Stimulated activated CD4-positive, alpha-beta T cell treated with anti-CD3 and anti-CD28 coated beads, Interleukin-1b, Interleukin-23, amount 100 ng/mL, for 4 hours (primary cell): ENCODE measurements at places on chromosomes 3 and 15.

GRCh38 chr15:40307421-40308211, at the start of gene PLCB2:
PLCB2 (minus strand) TSS chr15:40307935; CDS start chr15:40307672, 263 bp downstream.
- DNase-seq = peak; percentile 47

GRCh38 chr3:128495435-128495970, 2.5 kb upstream of the GATA2 start:
- DNase-seq = no peak

DNA sequence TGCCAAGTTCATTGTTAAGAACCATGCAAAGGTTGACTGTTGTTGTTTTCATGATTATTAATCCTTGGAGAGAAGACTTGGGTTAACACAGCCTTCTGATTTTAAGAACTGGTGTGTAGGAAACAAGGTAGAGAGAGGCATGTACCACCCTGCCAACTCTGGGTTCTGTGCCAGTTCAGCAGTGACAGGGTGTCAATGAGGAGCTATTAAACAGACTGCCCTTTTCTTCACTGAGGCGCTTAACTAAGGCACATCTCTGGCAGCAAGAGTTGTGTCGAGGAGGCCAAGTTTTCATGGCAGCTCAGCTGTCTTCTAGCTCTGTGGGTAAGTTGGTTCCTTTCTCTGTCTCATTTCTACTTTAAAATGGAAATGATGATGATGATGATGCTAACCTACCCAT, 117.6 kb downstream of the FEZF2 start:
- no peak for DNase-seq

DNA sequence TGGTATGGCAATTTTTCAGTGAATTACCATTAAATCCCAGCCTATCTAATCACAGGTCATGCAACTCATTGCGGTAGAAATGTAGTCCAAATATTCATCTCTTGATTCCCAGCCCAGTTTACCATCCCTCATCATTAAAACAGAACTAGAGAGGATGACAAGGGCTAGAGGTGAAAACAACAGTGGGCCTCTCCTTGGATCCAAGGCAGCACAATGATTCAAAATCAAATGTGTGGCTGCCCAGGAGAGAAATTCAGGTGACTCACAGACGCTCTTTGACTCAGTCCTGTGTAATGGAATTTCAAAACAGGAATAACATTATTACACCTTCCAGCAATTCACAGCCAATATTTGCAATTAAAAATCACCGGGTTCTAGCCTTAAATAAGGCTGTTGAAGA, 246.5 kb downstream of the TBL1XR1 start:
- DNase-seq = no peak

GRCh38 chr15:75008629-75009326, 13.4 kb downstream of the SCAMP5 start:
- DNase-seq = no peak

DNA sequence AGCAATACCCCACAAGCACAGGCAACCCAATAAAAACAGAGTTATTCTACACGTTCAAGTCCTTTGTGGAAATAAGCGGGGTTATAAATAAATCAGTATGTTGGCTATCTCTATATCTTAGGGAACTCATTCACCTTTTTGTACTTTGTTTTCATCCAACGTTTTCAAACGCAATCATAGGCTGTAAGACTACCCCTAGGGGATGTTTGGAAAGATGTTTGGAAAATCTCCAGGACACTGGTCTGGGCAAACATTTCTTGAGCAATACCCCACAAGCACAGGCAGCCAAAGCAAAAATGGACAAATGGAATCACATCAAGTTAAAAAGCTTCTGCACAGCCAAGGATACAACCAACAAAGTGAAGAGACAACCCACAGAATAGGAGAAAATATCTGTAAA, 70.1 kb downstream of the CLDN11 start:
- DNase-seq = no peak

DNA sequence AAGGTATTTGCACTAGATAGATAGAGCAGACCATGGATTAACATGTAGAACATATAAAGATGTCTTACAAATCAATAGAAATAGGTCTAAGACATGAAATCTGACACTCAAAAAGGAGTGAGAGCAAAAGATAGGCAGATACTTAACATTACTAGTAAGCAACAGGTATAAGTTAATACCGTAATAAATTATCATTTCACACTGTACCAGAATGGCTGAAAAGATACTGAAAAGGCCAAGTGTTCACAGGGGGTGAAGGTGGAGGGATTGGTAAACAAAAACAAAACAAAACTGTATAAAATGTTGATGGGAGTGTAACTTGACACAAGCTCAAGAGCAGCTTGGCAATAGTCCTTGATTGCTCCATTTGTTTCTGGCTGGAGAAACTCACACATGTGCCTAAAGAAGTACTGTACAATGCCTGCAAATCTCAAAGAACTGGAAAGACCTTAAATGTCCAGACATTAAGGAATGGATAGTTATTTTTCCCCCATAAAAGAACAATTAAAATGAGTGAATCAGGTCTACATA, 3.5 kb downstream of the NSMCE3 start:
- DNase-seq = no peak

DNA sequence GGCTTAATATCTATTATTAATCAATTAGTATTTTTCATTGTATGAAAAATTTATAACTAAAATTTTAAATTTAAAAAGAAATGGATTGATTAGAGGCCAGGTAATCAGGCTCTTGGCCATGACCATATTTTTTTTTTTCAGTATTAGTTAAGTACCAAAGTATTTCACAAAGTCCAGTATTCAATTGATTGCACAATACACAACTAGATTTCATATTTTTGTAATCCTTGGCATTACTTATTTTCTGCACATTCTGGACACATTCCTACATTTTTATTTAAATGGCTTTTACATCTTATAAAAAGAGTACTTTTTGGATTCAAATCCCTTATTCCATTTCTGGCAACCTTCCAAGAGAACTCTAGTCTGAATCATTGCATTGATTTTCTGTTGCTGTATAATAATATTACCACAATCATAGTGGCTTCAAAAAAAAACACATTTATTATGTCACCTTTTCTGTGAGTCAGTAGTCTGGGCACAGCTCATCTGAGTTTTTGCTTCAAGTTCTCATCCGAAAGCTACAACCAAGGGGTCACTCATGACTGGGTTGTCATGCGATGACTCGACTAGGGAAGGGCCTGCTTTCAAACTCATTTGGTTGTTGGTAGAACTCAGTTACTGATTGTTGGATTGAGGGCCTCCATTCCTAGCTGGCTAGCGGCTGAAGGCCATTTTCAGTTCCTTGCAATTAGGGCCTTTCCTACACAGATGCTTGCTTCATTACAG, 90.7 kb downstream of the CNTN6 start:
- no peak for DNase-seq

GRCh38 chr3:14861031-14861430, 42.3 kb downstream of the FGD5 start:
- no peak for DNase-seq

DNA sequence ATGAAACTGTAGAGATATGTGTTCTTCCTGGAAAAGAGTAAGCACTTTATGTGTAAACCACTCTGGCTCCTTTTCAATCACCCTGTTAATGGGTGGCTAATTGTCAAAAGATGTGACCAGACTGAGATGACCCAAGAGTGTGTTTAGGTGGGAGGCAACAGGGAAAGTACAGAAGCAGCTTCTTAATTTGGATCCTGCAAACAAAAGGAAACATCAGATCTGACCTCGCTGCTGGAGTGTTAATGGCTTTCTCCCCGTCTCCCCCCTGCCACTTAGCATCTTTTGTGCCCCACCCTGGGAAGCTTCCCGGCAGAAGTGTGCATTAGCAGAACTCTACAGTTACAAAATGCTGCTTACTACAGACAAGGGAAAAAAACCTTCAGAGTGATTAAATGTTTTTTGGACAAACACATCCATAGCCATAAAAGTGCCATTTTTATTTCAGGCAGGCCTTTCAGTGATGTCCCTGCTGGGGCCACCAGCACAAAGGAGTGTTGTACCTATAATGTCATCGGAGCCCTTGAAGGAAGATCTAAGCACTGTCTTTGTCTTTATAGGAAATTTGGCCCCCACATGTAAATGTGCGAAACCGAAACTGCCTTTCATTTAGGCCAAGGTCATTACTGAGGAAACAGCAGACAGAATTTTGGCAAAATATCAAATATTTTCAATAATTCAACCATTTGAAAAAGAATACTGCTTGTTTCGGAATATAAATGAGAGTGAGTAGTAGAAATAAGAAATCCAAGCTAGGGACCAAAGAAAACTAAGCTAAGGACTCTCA, 311.0 kb downstream of the WDR72 start:
- DNase-seq = no peak

DNA sequence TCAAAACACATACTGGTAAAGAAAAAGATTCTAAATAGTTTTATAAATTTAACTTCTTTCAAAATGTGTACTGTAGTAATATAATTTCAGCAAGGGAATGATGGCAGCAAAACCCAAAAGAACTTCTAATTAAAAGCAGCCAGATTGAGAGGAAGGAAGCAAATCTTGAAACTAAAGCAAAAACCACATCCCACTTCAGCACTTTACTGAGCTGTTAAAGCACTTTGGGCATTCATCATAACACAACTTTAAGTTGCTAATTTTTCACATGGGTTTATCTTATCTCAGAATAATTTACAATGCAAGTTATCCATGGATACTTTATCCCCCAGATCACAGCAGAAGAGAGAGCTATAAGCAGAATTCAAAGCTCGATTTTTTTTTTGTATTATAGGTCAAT, 6.0 kb downstream of the RFC4 start:
- DNase-seq = no peak

GRCh38 chr3:185912929-185913901, 24.6 kb downstream of the TRA2B start:
- DNase-seq = no peak

GRCh38 chr3:38084334-38085310, 45.6 kb downstream of the DLEC1 start:
- no peak for DNase-seq

- DNase-seq = peak; percentile 12
These were observed 6.7 kb downstream of the NANOGP8 start for GRCh38 chr15:35078221-35078915.

DNA sequence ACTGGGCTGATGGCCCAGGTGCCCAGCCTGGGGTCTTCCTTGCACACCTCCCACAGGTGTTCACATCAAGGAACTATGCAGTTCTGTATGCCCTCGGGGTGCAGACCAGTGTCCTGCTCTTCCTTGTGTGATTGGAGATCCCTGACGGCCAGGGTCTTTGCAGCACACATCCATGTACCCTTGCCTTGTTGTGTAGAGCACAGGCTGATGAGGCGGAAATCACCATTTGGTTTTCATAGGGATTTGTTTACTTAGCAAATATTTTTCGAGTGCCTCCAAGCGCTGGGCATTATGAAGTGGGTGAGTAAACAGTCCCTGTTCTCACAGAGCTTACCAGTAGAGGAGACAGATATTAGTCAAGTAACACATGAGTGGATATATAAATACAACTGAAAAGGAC, 209.3 kb upstream of the UMPS start:
- DNase-seq = no peak

DNA sequence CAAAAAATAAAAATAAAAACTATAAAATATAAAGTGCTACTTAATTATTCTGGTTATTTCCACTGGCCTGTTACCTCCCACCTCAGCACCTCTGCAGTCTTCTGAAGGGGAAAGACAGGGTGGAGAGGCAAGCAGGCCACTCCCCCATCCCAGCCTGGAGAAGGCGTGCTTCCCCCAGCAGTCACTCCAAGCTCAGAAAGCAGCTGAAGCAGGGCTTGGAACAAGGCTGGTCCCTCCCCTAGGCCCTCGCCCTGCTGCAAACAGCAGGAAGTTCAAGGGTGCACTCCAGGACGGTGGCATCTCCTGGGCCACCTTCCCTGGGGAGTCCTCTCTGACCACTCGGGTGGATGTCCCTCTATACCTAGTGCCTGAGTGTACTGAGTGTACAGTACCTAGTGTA, 21.4 kb downstream of the CACNA2D2 start:
- DNase-seq = no peak

GRCh38 chr15:42576776-42577175, 1.4 kb downstream of the STARD9 start:
- DNase-seq = no peak
